ENCODE measurements at places on chromosomes 12 and 14.

- DNase-seq = no peak
Measured at GRCh38 chr12:130671556-130671955, 44.5 kb downstream of the RIMBP2 start.

- no peak for DNase-seq
Measured at GRCh38 chr14:92729634-92730358, 18.6 kb downstream of the LGMN start.

DNA sequence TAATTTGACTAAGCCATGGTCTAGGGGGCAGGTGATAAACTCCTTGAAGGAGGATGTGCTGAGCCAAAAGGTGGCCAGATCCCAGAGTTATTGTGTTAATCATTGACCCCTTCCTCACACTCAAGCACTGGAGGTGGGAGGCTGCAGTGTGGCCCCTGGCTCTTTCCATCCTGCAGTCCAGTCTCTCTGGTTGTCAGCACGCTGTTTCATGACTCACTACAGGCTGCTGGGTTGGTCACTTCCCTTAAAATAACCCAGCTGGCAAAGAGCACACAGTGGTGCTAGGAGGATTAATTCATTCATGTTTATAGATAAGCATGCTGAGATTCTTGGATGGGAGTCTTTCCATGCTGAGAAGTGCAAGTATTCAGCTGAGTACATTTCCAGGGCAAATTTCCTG, 228.9 kb downstream of the ANO2 start:
- no peak for DNase-seq

- no peak for DNase-seq
Measured at GRCh38 chr12:116515684-116516083, 43.5 kb upstream of the MAP1LC3B2 start.

GRCh38 chr14:65745396-65746190, 333.1 kb downstream of the FUT8 start:
- no peak for DNase-seq

GRCh38 chr14:95409477-95410272, 90.0 kb upstream of the CLMN start:
- no peak for DNase-seq

DNA sequence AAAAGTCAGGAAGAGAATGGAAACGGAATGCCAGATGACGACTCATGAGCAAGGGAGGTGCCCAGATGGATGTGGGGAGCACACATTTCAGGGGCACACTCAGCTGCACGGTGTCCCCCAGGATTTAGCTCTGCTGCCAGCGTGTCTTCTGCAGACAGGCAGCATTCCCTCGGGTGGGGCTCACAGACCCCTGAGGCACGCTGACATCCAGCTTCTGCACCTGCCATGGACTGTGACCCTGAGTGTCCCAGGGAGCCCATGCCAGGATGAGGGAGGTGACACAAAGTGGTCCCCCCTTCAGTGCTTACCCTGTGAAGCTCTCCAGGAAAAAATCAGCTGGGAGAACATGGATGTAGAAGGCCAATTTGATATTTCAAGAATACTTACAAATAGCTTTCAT, 84.2 kb downstream of the PIWIL1 start:
- no peak for DNase-seq

- DNase-seq = no peak
Measured at GRCh38 chr12:113751513-113751912, 214.6 kb downstream of the RBM19 start.

DNA sequence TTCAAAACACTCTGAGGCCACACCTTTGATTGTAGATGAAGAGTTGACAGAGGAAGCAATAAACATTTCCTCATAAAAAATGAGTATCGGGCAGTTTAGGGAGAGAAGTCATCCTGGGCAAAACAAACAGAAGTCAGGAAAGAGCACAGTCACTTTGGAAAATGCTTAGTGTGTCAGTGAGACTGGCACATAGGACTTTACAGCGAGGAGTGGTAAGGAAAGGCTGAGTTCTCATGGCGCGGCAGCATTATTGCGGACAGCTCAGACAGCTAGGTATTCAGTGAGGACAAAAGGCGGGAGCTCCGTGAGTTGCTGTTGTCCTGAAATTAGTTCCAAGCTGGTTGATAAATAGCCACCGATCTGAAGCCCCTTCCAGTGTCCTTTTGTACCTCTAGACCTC, 229.9 kb downstream of the SNAPC1 start:
- DNase-seq = no peak

DNA sequence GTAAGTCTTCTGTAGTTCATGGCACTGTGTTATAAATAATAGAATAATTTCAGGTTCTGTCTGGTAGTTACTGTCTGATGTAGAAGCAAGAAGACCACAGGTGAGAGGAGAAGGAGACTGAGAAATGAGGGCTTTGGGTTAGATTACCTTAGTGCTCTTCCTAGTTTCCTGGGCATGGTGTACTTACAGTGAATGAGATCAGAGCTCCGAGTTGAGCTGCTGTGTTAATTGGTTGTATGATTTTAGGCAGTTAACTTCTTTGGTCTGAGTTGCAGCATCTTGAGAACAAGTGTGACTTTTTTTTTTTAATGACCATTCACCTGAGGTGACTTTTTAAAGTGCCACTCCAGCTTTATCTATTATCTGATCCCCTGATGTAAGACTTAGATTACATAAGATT, 41.5 kb downstream of the WDR20 start:
- no peak for DNase-seq

DNA sequence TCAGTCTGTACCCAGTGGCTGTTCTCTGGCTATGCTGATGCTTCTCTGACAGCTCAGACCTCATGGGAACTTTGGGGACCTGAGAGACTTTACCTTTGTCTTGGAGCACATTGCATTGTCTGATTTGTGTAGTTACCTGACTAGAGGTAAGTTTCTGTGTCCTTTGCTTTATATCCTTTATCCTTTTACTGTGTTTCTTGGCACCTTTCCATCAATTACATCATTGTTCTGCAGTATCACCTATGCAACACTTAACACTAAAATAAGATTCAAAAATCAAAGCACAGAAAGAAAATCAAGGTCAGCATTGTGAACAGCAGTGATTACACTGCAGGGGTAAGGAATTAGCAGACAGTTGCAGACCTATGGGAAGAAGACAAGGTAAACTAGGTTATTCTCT, 43.8 kb downstream of the SLC35F4 start:
- DNase-seq = no peak

DNA sequence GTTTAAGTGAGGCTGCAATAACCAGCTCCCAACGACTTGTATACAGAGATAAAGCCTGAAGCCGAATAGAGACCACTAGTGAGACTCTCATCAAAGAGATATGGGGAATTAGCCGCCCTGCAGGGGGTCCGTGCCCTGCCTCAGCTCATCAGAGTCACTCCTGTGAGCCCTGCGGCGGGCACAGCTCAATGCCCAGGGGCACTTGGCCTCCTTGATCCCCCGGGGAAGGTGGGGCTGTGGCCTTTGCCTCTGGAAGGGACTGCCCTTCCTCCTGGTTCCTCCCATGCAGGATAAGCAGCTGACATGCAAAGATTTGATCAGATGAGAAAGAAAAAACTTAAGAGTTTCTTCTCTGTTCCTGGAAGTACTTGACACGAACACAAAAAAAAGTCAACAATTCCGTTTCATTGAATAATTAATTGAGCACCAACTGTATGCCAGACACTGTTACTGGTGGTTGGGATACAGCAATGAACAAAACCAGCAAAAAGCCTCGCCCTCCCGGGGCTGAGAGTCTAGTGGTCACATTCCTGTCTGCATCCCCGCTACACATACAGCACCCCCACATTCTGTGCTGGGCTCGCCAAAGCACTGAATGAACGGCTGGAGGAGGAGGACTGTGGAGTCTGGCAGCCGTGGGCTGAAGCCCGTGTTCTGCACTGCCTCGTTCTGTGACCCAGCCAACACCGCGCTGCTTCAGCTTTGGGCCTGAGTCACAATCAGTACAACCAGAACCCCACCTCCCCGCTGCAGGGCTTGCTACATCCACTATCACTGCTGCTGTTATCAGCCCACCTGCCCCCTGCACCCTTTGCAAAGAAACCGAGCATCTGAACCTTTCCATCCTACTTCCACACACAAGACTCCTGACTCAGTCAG, 10.3 kb downstream of the TTC7B start:
- DNase-seq = no peak

GRCh38 chr12:8667270-8667669, 4.6 kb upstream of the MFAP5 start:
- no peak for DNase-seq

DNA sequence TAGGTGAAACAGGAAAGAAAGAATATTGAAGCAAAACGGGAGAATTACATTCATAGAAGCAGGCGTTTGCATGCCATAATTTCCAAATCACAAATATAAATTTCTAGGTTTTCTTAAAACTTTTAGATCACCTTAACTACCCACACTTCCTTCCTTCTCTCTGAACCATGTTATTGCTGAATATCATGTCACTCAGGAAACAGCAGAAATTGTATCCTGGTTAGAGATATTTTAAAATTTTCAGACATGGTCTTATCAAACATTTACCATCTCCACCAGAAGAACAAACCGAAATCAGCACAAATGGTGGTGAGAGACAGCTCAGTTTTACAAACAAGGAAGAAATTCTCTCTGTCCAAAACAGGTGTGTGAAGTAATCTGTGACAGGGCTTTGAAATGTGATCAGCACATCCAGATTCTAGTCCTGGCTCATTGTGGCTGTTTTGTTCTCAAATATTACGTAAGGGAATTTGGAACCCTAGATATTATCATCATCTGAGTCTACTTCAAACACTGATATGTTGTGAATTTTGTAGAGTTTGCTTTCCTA, 16.3 kb downstream of the TESPA1 start:
- DNase-seq = no peak
